ENCODE measurements at places on chromosomes 6 and 20. TPM values are rescaled to one million over a fixed set of nuclear protein-coding genes. Genes with fewer than 3 reads are reported as not detected.

TCF21 gene
- total RNA-seq, result not detected

PIGU gene
- 6.5 TPM for total RNA-seq

SAMD3 gene
- not detected for total RNA-seq

SLC44A4 gene
- total RNA-seq, result under 0.01 TPM

SRPK1 gene
- total RNA-seq, result 64.8 TPM

ASIP gene
- total RNA-seq, result not detected

AKAP12 gene
- 226 TPM for total RNA-seq

ID4 gene
- total RNA-seq, result 3.7 TPM

THBS2 gene
- 260 TPM for total RNA-seq

RTF2 gene
- total RNA-seq, result 92.6 TPM

CTAGE9 gene
- total RNA-seq, result not detected

ZC3H12D gene
- under 0.01 TPM for total RNA-seq

PROKR2 gene
- total RNA-seq, result not detected

NR2E1 gene
- not detected for total RNA-seq

DPPA5 gene
- total RNA-seq, result not detected

FAXC gene
- total RNA-seq, result 0.56 TPM

NRSN2 gene
- 15.0 TPM for total RNA-seq

EZR gene
- 85.1 TPM for total RNA-seq

RPP40 gene
- total RNA-seq, result 16.3 TPM

F13A1 gene
- not detected for total RNA-seq

RNF182 gene
- under 0.01 TPM for total RNA-seq

MAPK13 gene
- total RNA-seq, result 4.1 TPM

COL21A1 gene
- total RNA-seq, result 0.85 TPM

GJE1 gene
- not detected for total RNA-seq

SLC22A3 gene
- 0.09 TPM for total RNA-seq

IRF4 gene
- not detected for total RNA-seq

CCDC170 gene
- 0.09 TPM for total RNA-seq

COL9A3 gene
- 0.19 TPM for total RNA-seq

ATP6V1G2 gene
- total RNA-seq, result 0.36 TPM

KDM1B gene
- 7.4 TPM for total RNA-seq

LGSN gene
- not detected for total RNA-seq

PRRT1 gene
- total RNA-seq, result not detected

DEFB116 gene
- total RNA-seq, result not detected

COL9A1 gene
- not detected for total RNA-seq

C20orf204 gene
- 1.9 TPM for total RNA-seq

SLC35A1 gene
- total RNA-seq, result 11.0 TPM

ENPP5 gene
- not detected for total RNA-seq

NTSR1 gene
- 0.27 TPM for total RNA-seq

C6orf163 gene
- total RNA-seq, result 2.1 TPM

ZNF391 gene
- 0.66 TPM for total RNA-seq

PCIF1 gene
- 6.5 TPM for total RNA-seq

RBM24 gene
- 3.3 TPM for total RNA-seq

FANCE gene
- total RNA-seq, result 7.1 TPM

RPP21 gene
- total RNA-seq, result 23.8 TPM

MEI4 gene
- total RNA-seq, result under 0.01 TPM

PCK1 gene
- total RNA-seq, result not detected

IRAK1BP1 gene
- total RNA-seq, result 2.6 TPM

TOX2 gene
- total RNA-seq, result 2.4 TPM

DAAM2 gene
- 0.38 TPM for total RNA-seq

GSTA2 gene
- not detected for total RNA-seq

C6orf47 gene
- 21.0 TPM for total RNA-seq

MEP1A gene
- not detected for total RNA-seq

NMBR gene
- not detected for total RNA-seq

MUC22 gene
- total RNA-seq, result not detected

EBF4 gene
- total RNA-seq, result 0.99 TPM

Data from endothelial cell of coronary artery (primary cell).